Pericardium fibroblast (primary cell): ENCODE measurements at places on chromosomes 6 and 20. TPM values are rescaled to one million over a fixed set of nuclear protein-coding genes. Genes with fewer than 3 reads are reported as not detected.

Gene LY6G6D
- not detected in 2 replicates for total RNA-seq

Gene PRKN
- total RNA-seq: 0.68 and 1.8 TPM in 2 replicates

Gene GHRH
- total RNA-seq: not detected in 2 replicates

Gene CCDC170
- total RNA-seq: 0.94 TPM in 1 of 2 replicates, not detected in the other

Gene BMP2
- total RNA-seq: 0.35 and 1.2 TPM in 2 replicates

Gene ZFP57
- not detected in 2 replicates for total RNA-seq

Gene OR2H1
- total RNA-seq: not detected in 2 replicates

Gene CGAS
- 2.7 and 2.8 TPM in 2 replicates for total RNA-seq
